ENCODE measurements at places on chromosomes 1 and 21.

DNA sequence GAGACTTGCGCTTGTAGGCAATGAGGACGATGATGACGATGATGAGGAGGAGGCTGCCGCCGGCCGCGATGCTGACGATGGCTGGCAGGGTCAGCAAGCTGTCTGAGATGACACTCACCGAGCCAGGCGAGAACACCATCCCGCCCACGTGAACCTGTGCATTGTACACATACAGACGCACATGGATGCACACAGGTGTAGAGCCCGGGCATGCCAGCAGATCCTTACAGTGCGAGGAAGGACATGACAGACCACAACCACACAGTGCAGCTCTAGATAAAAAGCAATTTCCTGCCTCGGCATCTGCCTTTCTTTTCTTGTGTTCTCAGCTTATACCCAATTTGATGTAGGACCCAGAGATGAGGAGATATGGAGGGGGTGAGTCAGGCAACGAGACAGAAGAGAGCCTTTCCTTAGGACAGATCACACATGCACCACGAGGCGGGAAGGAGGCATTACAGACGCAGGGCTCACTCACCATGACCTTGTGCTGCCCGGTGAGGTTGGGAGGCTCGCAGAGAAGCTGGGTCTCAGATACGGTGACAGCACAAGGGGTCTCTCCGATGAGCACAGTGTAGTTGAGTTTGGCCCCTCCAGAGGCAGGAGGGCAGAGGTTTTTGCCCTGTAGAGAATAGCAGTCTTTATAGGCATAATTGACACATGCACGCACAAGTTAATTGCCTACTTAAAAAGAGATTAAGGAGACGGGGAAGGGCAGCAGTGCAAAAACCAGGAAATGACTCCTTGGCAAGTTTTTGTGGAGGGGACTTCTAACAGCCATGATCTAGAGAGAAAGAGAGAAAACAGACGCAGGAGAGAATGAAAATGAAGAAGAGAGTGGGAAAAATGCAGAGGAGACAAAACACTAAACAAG is 133.9 kb upstream of the CD34 start:
- DNase-seq: no peak

GRCh38 chr1:205001162-205001561 is 41.9 kb upstream of the CNTN2 start:
- no peak for DNase-seq

DNA sequence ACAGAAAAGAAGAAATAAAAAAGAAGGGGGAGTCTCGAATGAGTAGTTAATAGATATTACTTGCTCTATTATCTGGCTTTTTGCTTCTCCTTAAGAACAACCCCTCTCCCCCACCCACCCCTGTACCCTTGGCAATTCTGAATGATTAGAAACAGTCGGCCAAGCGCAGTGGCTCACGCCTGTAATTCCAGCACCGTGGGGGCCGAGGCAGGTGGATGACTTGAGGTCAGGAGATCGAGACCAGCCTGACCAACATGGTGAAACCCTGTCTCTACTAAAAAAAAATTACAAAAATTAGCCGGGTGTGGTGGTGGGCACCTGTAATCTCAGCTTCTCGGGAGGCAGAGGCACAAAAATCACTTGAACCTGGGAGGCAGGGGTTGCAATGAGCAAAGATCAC is 42.7 kb downstream of the GATAD2B start:
- no peak for DNase-seq

- DNase-seq: no peak
Observed at GRCh38 chr1:169138866-169139670, 32.6 kb downstream of the ATP1B1 start.

- no peak for DNase-seq
Observed at GRCh38 chr1:28031173-28031572, 57.2 kb downstream of the EYA3 start.

DNA sequence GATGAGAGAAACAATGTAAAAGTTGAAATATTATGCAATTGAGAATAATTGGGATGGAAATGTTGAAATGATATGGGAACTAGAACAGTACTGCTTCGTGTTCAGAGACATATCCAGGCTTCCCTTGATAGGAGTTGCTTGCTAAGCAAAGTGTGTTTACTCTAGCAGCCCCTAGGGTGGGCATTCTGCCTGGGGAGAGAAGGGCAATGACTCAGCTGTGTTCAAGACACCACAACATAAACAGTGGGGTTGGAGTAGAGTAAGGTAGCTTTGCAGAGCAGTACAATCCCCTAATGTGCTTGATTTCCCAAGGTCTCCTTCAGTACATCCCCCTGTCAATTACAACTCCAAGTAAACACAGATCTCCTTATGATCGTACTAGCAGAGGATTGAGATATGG is 4.8 kb upstream of the PCNX2 start:
- DNase-seq: no peak

DNA sequence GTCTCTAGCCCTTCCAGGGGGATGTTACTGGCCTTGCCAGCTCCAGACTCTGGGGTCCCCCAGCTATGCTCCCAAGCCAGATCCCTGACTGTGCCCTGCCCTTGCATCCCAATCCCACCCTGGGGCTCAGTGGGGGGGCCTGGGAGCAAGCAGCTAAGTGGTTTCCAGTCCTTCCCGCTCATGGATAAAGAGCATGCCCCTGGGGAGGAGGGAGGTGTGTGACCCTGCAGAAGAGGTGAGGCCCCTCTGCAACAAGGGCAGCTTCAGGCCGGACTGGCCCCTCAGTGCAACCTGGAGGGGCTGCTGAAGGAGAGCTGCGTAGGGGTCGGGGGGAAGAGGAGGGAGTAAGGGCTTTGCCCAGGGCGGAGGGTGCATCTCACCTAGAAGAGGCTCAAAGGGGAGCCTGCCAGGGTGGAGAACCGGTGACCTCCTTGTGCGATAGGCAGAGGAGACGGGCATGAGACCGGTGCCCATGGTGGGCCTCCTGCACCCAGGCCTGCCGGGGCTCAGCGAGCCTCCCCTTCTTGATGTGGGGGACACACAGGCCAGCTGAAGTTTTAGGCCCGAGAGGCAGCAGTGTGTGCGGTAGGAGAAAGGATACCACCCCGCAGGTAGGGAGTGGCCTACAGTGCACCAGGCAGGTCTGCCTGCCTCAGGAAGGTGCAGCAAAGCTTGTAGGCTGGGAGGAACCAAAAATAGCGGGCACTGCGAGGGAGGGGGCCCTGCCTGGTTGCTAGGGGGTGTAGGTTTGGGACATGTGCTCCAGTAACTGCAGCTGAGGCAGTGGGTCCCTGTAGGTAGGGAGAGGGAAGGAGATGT is 3.1 kb downstream of the OBSCN start:
- no peak for DNase-seq

All from activated CD4-positive, alpha-beta memory T cell treated with anti-CD3 and anti-CD28 coated beads, Interleukin-2, amount 10 ng/mL, durations not matched to agents 7 days and 5 days (primary cell).